ENCODE measurements at places on chromosomes 6 and 20.

DNA sequence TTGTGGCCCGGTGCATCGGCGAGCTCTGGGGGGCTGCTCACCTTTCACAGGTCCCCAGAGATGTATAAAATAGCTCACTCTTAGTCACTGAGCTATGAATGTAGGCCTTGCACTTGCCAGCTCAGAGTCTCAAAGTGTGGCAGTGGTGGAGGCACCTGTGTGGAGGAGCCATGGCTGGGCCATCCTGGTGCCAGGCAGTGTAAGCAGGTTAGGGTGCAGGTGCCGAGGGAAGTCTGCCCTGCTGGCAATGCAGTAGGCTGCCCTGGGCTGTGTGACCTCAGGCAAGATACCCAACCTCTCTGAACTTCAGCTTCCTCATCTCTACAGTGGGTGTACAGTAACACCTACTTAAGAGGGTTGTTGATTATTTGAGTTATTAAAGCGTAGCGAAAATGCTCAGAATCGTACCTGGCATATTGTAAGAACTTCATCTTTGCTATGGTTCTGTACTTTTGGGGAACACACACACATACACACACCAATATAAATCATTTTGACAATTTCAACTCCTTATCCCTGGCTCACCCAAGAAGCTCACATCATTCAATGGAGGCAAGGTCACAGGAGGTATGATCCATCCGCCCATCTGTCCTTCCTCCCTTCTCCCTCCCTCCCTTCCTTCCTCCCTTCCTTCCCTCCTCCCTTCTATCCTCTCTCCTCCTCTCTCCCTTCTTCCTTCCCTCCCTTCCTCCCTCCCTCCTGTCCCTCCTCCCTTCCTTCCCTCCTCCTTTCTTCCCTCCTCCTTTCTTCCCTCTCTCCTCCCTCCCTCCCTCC, 66.8 kb upstream of the STX16 start:
- no peak for DNase-seq

DNA sequence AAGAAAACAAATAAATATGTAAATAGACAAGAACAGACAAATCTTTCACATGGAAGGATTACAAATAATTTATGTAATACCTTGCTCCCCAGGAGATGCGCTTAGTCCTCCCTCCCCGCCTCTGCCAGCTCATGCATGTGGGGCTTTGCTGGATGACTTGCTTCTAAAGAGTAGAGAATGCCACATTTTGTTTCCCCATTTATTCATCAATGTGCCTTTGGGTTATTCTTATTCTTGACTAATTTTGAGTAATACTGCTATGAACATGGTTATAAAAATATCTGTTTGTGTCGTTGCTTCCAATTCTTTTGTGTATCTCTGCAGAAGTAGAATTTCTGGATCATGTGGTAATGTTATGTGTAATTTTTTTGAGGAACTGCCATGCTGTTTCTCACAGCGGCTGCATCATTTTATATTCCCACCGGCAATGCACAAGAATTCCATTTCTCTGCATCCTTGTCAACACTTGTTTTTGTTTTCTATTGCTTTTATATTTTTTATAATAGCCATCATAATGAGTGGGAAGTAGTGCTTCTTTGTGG, 23.8 kb upstream of the DUSP22 start:
- no peak for DNase-seq

DNA sequence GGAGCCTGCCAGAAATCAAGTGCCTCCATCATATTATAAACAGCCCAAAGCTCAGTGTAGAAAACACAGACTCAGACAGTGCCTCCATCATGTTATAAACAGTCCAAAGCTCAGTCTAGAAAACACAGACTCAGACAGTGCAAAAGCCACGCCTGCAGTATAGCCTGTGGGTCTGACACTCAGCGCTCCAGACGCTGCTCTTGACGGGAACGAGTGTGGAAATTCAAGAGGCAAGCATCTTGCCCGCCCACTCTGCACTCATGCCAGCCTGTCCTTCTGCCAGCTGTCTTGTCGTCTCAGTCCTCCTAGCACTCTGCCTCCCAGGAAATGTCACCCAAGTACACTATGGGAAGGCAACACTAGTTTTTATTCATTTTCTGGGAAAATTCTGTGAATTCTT, 274.2 kb upstream of the CDH4 start:
- no peak for DNase-seq

DNA sequence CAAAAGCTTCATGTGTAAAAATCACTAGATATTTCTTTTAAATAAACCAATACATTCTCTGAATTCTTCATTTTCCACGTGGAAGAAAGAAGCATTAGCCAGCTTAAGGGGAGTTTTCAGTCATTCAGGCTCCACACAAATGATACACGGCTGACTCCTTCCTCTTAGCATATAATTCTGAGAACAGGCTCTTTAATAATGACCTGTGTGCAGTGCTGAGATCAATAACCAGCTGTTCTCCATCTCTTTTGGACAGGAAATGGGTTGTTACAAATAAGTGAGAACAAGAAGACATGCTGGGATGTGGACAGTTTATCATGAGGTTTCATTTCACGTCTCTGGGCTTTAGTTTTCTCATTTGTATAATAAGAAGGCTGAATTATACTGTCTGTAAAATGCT, 146.9 kb upstream of the C6orf118 start:
- no peak for DNase-seq

Measured in pons (tissue), 1 donor.